ENCODE measurements at places on chromosomes 6 and 20.

- no peak for DNase-seq
Observed at GRCh38 chr20:31548820-31549512, 34.7 kb downstream of the HM13 start.

GRCh38 chr20:41334036-41334435 is 6.6 kb upstream of the LPIN3 start:
- no peak for DNase-seq

DNA sequence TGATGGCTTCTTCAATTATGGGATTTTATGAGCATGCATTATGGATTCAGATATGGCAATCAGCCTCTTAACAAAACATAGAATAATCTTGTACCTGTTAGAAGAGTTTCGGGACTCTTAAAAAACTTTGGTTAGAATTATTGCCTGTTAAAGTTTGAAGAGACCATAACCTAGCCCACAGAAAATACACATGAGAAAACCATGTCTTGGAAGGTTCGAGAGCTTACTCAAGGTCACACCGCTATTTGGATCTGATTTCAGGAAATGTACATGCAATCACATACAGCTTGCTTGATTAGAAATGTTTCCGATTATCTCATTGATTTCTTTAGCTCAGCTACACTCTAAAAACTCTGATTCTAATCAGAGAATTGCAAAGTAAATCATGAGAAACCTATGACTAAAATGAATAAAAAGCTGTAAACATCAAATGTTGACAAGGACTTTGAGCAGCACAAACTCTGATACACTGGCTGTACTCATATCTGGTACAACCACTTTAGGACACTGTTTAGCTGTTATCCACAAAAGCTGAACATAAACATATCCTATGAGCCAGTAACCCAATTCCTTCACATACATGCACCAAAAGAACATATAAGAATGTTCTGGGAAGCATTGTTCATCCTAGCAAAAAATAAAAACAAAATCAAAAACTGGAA is 16.3 kb downstream of the STX7 start:
- DNase-seq = no peak

DNA sequence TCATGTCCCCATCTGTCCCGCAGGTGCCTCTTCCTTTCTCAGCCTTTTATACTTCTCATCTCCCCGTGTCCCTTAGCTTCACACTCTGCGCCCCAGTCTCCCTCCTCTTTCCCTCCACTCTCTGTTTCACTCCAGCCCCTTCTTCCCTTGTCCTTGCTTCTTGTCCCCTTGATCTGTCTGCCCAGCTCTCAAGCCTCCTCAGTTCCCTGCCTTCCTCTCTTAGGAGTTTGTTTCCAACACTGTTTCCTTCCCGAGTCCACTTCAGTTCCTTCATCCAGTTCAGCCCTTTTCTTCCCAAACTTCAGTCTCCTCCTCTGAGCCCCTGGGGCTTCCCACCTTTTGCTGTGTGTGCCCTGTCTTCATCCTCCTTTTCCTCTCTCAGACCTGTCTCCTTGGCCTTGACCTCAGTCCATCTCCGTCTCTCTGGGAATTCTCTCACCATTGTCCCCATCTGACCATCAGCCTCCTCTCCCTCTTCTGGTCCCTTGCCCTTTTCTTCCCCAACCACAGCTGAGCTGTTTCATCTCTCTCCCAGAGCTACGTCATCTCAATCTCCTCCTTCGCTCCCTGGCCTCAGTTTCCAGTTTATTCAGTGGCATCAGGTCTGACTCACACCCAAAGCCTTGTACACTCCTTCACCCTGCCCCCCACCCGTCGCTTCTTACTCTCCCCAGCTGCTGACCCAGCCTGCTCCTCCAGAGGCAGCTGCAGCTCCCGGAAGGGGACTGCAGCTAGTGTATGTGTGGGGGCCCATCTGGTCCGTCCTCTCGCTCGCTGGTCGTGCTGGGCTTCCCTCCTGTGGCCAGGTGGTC is 2.7 kb upstream of the DDR1 start:
- peak; percentile 48 for DNase-seq

- DNase-seq = peak; percentile 60
Observed at GRCh38 chr6:2738373-2738979, 12.2 kb downstream of the MYLK4 start.

DNA sequence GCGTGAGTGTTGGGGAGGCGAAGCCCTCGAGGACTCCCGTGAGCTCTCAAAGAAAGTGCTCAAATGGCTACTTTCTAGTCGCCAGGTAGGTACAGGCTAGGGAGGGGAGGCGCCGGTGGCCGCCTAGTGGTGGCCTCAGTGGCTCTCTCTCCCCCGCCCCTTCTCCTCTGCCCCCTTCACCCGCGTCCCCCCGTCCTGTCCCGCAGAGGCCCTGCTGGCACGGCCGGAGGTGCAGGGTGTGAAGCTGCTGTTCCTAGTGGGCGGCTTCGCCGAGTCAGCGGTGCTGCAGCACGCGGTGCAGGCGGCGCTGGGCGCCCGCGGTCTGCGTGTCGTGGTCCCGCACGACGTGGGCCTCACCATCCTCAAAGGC is 16.3 kb downstream of the ADISSP start:
- DNase-seq = no peak

DNA sequence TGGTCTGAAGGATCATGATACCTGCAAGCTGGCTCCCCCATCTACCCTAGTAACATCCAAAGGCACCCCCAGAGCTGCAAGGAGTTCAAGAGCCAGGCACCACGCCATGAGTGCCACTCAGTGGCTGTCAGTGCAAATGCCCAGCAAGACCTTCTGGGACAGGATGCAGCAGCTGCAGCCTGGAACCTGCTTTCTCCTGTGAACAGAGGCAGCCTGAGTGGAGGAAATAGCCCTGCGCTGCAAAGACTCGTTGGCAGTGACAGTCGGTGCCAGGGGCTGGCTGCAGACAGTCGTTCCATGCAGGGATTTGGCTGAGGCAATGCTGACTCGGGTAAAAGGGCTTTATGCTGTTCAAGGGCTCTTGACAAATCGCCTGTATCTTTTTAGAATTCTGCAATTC is 15.7 kb upstream of the SSTR4 start:
- DNase-seq = no peak

DNA sequence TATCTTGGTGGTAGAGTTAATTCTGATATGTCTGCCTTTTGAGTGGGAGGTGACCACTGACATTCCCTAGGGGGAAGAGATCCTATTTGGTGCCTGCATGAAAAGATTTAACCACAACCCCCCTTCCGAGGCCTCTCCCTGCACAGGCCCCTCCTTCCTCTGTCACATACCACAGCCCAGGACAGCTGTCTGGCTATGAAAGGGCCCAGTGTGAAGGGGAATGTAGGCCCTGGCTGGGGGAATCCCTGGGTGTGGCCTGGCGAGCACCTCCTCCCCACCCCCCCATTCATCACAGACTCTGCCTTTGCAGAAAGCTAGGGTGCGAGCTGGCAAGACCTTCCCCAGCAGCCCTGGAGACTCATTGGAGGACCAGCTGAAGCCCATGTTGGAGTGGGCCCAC is 27.4 kb upstream of the MAPRE1 start:
- DNase-seq = no peak

GRCh38 chr20:17650301-17651128 is 31.5 kb downstream of the RRBP1 start:
- no peak for DNase-seq

GRCh38 chr20:57605045-57605444 is 15.2 kb downstream of the ZBP1 start:
- no peak for DNase-seq

DNA sequence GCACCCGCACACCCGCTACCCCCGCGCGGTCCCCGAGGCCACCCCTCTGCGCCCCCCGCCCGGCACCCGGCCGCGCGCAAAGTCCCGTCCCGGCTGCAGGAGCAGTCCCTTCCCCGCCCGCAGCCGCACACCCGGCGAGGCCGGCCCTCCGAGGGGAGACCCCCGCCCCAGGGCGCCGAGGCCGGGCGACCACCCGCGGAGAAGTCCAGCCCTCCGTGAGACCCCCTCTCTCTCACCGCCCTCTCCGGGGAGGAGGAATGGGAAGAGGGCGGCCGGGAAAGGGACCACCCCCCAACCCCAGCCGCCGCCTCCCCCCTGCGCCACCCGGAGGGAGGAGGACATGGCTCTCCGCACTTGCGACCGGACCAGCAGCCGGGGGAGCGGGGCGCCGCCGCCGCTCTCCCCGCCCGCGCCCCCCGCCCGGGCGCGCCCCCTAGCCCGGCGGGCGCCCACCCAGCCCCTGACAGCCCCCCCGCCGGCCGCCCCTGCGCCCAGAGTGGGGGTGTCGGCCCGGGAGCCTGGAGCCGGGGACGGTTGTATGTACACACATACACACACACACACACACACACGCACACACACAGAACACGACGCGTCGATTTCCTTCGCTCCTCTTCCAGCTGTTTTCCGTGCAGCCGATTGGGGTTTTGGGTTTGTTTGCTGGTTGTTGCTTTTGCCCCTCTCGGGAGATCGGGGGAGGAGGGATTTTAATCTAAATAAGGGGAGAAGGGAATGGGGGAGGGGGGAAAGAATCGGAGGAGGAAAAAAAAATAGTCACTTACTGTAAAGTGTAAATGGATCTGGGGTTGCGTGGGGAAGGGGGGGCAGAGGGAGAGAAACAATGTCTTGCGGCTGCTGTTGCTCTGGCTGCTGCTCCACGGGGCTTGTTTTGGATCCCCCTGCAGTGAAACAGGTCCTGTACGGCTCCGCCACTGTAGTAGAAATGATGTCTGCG is at the start of gene ATXN1:
TSS of gene ATXN1 (minus strand) at position 945 of the 955 bp plus-strand sequence.
- DNase-seq = no peak

DNA sequence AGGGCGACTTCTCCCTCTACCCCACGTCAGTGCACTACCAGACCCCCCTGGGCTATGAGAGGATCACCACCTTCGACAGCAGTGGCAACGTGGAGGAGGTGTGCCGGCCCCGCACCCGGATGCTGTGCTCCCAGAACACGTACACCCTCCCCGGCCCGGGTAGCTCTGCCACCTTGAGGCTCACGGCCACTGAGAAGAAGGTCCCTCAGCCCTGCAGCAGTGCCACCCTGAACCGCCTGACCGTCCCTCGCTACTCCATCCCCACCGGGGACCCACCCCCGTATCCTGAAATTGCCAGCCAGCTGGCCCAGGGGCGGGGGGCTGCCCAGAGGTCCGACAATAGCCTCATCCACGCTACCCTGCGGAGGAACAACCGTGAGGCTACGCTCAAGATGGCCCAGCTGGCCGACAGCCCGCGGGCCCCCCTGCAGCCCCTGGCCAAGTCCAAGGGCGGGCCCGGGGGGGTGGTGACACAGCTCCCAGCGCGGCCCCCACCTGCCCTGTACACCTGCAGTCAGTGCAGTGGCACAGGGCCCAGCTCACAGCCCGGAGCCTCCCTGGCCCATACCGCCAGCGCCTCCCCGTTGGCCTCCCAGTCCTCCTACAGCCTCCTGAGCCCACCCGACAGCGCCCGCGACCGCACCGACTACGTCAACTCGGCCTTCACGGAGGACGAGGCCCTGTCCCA is 57.5 kb upstream of the TMEM181 start:
- DNase-seq = no peak

Data from NCI-H2171 treated with DMSO at 0.1 percent for 48 hours (cell line).